ENCODE measurements at places on chromosomes 2 and 18.

- no peak for DNase-seq
These were observed 240.9 kb downstream of the ICOS start for GRCh38 chr2:204177251-204177976.

- no peak for DNase-seq
These were observed 52.6 kb upstream of the PEX13 start for GRCh38 chr2:60964651-60965498.

DNA sequence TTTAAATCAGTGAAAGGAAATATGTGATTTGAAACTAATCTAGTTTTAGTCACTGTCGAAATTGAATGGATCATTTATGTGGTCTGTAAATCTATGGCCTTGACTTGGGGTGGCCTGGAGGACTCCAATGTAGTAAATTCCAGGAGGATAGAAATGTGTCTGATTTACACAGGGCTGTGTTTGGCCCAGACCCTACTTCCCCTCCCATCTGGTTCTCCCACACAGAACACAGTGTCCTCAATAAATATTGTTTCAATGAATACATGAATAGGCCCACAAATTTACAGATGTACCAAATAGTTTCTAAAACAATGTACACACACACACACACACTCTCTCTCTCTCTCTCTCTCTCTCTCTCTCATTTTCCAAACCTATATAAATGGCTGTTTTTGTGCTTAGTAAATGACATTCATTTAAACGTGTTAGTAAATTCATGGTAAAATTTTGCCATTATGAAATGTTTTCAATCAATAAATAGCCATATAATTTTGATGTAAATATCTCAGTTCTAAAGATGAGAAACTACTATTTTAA is 1.9 kb downstream of the CCDC68 start:
- no peak for DNase-seq

GRCh38 chr2:100238471-100238870 is 83.8 kb downstream of the LONRF2 start:
- no peak for DNase-seq

All from NCI-H446 (cell line).